ENCODE measurements at places on chromosomes 16 and 17.

DNA sequence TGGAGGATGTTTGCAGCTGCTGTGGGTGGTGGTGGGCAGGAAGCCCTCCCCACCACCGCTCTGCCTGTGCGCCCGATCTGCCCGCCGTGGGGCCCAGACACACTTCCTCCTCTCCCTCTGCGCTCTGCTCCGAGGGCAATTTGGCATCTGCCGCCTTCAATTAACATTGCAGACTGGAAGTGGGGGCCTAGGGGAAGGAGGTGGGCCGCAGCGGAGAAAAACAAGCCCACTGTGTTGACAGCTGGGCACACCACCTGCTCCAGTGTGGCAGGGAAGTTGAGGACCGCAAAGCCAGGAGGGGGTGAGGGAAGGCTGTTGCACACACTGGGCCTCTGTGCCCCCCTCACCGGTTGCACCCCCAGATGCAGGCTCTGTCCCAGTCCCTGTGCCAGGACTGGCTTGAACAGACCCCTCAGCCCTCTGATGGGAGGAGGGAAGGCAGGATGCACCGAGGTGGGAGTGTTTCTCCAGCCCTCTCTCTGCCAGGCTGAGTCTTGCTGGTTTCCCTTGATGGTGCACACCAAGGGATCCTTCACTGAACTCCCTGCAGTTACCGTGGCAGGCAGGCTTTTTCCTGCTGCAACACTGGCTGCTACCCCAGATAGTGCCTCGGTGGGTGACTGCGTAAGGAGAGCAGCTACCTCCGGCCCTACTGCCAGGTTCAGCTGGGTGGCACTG lies 72.8 kb upstream of the MED9 start:
- no peak for DNase-seq

DNA sequence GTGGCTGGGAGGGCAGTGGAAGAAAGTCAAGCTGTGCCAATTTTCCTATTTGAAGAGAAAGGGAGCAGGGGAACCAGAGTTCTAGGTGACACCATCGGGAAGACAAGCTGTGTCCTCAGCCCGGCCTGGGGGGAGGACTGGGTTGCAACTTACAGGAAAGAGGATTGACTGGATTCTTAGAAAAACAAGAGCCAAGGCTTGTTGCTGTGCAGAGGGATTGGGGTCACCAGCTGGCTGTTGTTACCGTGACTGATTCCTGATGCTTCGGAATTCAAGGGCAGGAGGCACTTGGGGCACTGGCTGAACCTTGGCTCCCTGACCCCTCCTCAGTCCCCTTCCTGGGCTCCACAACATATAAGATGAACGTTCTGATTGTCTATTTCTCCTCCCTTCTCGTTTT lies 16.8 kb upstream of the MMP2 start:
- no peak for DNase-seq

- DNase-seq, result no peak
Measured at GRCh38 chr17:48293319-48294019, 136.5 kb downstream of the SKAP1 start.

DNA sequence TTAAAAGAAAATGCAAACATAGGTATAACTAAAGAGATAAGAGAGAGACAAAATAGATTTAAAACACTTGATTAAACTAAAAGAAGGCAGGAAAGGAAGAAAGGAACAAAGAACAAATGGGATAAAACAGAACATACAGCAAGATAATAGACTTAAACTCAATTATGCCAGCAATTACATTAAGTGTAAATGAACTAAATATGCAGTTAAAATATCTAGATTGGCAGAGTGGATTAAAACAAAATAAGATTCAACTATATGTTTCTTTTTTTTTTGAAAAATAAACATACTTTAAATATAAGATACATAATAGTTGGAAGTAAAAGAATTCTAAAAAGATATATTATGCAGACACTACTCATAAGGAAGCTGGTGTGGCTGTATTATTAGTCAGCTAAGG lies 9.7 kb upstream of the CFAP20 start:
- no peak for DNase-seq

- DNase-seq, result no peak
Measured at GRCh38 chr17:66777689-66778225, 57.2 kb upstream of the CACNG5 start.

DNA sequence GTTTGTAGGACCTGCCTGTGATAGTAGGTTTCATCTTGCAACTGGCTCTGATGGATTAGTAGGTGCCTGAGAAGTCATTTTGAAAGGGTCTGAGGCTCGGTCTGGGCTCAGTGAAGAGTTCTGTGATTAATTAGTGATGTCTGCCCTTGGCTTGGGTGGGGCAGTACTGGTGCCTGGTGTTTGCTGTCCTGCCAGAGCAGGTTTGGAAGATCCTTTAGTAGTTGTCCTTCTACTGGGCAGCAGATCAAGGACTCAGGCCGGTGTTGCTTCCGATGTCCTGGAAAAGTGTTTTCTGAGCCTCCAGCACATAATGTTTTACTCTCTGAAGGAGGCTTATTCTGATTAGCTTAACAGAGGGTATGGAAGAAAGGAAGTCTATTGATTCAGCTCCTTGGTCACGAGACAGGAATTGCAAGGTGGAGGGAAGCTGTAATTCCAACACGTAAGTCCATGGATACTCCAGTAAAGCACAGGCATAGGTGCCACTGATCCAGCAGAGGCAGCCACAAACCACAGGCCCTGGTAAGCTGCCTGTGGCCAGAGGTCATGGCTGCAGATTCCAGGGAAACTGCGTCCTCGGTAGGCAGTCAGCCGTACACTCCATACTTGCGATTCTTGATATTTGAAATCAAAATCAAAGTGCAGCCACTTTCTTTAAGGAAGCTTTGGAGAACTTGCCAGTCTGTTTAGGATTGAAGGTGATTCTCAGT lies 18.7 kb downstream of the HLF start:
- no peak for DNase-seq

DNA sequence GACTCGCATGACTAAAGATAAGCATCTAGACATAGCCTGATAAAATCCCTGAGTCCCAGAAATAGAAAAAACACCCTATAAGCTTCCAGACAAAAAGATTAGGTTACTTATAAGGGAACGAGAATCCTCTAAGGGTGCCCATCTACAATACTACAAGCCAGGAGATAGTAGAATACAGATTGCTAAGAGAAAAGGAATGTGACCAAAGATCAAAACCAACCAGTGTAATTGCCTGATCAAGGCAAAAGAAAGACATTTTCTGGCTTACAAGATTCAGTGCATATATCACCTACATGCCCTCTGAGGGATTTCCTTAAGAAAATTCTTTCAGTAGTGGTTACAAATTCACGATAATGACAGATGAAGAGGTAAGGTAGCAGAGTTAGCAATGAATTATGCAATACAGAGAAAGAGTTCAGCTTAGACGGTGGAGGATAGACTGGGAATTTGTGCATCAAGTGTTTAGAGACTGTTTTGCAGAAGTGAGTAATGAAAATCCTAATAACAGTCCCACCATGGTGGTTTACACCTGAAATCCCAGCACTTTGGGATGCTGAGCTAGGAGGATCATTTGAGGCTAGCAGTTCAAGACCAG lies 35.0 kb downstream of the BCL7C start:
- no peak for DNase-seq

- DNase-seq, result no peak
Measured at GRCh38 chr16:65697065-65697464, 575.2 kb upstream of the CDH11 start.
